ENCODE measurements at places on chromosomes 4 and X. TPM values are rescaled to one million over a fixed set of nuclear protein-coding genes. Genes with fewer than 3 reads are reported as not detected.

MAP7D2 gene
- 0.24 TPM for total RNA-seq

JCHAIN gene
- total RNA-seq = not detected

GLOD5 gene
- not detected for total RNA-seq

MAGIX gene
- total RNA-seq = 3.0 TPM

Measured in tracheal epithelial cell (primary cell).